Stimulated activated CD8-positive, alpha-beta memory T cell treated with anti-CD3 and anti-CD28 coated beads, Interleukin-15, amount 100 ng/mL, for 24 hours (primary cell): ENCODE measurements at places on chromosomes 6 and 20.

DNA sequence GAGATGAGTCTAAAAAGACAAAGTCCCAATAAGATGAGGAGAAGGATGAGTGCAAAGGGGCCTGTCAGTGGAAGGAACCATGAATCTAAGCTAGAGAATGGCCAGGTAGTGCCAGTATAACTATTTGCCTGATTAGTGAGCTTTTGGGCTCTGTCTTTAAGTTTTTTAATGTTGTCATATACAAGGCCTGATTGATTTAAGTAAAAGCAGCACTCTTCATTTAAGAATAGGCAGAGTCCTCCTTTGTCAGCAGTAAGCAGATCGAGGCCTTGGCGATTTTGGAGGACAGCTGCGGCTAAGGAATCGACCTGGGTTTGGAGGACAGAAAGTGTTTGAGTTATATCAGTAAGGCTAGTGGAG, 753.4 kb upstream of the ADGRB3 start:
- DNase-seq, result no peak

GRCh38 chr6:128259029-128259724, 261.2 kb downstream of the PTPRK start:
- DNase-seq, result no peak

GRCh38 chr6:112626468-112627082, 279.4 kb downstream of the RFPL4B start:
- DNase-seq, result no peak

DNA sequence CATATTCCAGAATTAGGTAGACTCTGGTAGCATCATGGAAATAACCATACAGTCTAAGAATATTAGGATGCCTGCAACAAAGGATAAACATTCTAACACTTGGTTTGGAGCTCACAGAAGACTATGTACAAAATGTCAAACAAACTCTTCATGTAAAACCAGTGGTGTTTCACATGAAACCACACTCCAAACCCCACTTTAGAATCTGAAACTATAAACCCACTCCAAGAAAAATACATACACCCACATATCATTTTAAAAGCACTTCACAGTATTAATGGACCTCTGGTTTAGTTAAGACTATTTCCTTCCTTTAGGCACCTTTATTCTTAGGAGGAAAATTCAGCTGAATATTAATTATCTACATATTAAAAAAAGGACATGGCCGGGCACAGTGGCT, 10.5 kb downstream of the AURKA start:
- no peak for DNase-seq

GRCh38 chr20:30485331-30486102, 771.9 kb upstream of the DEFB115 start:
- no peak for DNase-seq

DNA sequence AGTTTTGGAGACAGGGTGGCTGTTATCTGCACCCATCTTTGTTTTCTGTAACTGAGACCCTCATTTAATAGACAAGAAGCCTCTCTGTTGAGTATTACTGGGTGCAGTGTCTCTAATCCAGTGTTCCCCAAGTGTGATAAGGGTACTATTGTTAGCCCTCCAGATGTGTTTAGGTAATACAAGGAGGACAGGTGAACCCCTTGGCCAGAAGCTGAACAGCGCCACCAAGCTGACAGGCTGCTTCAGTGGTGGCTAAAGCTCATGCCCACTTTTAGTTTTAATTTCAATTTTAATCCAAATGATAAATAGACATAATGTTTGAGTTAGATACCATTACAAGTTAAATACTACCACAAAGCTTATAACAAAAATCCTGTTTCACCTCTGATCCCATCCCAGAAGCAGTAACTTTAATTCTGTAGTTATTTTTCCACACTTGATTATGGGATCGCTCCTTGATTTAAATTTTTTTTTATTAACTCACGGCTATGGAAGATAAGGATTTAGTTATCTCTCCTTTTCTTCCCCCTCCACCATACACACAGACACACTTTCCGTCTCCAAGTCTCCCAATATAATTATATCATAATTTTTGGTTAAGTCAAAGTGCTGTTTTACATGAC, 8.4 kb upstream of the STK35 start:
- DNase-seq, result no peak

GRCh38 chr20:37295001-37295400, 5.5 kb downstream of the MANBAL start:
- no peak for DNase-seq

- DNase-seq, result no peak
These were observed 8.0 kb upstream of the SIM1 start for GRCh38 chr6:100472674-100473073.

DNA sequence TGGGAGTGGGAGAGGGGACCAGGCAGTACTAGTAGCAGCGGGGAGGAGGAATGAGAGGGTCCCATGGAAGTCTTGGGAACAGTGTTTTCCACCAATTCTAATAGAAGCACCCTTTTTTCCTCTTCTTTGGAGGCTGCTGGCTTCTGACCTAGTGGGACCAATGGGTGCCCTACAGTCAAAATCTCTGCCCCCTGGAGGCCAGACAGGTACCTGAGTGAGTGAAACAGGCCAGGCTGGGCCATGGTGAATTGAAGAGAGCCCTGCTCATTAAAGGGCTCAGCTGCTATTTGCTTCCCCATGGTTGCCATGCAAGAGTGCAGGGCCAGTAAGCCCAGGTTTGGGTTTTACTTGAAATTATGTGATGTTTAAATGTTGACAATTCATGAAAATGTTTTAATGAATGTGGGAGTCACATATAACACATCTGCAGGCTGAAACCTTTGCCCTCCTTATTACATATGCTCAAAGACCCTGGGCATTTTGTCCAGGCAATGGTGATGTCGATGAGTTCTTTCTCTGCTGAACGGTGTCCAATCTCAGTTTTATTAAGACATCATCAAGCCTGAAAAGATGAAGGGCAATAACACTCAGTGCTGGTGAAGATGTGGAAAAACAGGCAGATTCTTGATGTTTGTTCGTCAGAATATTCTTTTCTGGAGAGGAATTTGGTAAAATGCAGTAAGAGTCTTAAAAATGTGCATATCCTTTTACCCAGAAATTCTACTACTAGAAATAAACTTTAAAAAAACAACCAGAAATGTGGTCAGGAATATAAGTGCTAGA, 42.3 kb upstream of the OCSTAMP start:
- DNase-seq, result no peak

- no peak for DNase-seq
These were observed 51.5 kb downstream of the PTPRT start for GRCh38 chr20:43138061-43138770.

DNA sequence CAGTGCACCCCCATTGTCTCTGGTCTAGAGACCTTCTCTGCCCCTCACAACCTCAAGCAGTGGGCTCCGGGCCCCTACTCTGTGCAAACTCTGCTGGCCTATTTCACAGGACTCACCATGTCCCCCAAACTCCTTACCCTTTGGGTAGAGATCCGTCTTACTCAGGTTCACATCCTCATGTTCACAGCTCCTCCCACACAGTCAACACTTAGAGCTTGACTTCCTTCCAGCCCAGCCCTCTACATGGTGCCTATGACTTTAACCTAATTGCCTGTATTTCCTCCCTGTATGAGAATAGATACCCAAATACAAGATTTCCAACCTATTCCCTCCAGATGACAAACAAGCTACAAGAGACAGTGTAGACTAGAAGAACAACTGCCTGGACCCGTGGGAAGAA, 528.6 kb upstream of the JARID2 start:
- DNase-seq, result no peak

DNA sequence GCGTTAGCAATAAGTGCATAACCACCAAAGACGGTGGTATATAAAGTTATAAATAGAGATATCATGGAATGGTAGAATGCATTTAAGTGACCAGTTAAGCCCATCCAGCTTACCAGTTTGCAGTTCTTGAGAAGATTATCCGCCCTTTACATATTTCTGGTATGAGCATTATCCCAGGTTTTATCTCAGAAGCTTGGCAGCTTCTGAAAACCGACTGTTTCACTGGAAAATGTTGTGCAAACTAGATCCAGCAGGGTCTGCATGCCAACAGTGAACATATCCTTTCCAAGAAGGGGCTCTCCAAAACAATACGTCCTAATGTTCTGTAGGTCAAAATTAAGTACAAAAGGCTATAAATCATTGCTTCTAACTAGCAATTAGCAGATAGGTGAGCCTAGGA, 29.5 kb upstream of the SHLD1 start:
- DNase-seq, result no peak

DNA sequence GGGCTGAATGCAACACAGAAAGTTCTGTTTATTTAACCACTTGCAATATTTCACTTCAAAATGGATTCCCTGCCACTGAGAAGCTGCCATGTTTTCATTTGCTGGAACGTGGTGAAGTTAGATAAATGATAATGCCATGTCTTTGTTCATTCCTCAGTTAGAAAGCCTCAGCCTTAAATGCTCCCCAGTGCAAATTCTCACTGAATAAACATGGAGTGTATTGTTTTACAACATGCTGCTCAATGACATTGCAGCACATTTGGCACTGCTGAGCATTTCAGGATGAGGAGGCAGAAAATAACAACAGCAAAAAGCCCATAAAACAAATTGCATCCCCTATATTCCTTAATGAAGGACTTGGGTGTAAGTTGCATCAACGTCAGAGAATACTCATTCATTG, 913.8 kb upstream of the FLRT3 start:
- no peak for DNase-seq

GRCh38 chr20:43844778-43845614, 69.7 kb upstream of the TOX2 start:
- DNase-seq, result no peak

GRCh38 chr20:57818418-57819181, 108.8 kb upstream of the PMEPA1 start:
- DNase-seq, result no peak

- DNase-seq, result no peak
These were observed 427.3 kb downstream of the KIF16B start for GRCh38 chr20:16145919-16146318.

- DNase-seq, result no peak
These were observed 36.9 kb downstream of the ARHGAP18 start for GRCh38 chr6:129672881-129673631.

- DNase-seq, result no peak
These were observed 66.7 kb upstream of the NFATC2 start for GRCh38 chr20:51609251-51609650.

DNA sequence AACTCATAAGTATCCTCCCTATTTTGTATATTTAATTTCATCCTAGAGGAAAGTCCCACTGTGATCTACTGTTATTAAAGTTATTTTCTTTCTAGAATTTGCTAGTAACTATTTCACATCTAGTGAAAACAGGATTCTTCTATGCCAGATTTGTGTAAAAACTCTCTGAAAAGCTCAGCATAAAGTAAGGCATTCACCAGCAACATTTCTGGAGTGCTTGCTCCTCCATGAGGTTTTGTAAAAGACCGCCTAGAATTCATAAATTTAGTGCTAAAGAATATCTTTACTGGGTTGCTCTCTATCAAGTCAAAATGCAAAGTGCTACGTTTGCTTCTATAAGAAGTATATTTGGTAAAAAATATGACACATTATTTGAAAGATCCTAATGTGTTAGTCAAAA, 173.5 kb upstream of the IRAK1BP1 start:
- no peak for DNase-seq

- no peak for DNase-seq
These were observed 75.1 kb upstream of the AFDN start for GRCh38 chr6:167751579-167752115.

GRCh38 chr20:41234546-41234945, 83.0 kb downstream of the ZHX3 start:
- no peak for DNase-seq

DNA sequence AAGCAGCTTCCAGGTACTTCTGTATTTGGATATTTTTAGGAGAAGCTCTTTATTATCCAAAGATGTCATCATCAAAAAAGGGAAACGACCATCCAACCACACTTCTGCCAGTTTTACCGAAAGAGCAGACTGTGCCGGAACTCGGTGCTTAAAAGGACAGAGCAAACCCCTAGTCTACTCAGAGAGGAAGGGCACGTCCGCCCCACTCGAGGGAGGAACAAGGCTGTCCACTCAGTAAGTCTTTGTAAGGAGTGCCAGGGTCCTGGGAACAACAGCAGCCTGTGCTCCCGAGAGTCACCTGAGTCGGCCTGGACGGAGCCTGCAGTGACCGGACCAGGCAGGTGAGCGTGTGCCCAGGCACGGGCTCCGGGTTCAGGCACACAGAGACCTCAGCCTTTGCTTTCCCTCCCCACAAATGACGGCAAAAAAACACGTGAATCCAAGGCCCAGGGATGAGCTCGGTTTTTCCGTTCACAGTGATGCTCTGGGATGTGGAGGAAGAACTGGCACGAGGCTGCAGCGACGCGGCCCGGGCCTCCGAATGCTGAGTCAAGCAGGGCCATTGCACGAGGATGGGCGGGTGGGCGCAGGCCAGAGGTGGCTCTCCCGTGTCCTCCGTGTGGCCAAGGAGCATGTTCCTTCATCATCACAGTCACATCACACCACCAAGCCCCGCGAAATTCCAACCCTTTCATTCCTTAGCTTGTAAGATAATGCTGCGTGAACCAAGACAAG, 17.4 kb upstream of the SLCO4A1 start:
- no peak for DNase-seq

GRCh38 chr6:53103993-53104675, 38.9 kb downstream of the FBXO9 start:
- no peak for DNase-seq

- no peak for DNase-seq
These were observed 504.4 kb downstream of the BCKDHB start for GRCh38 chr6:80610846-80611245.

DNA sequence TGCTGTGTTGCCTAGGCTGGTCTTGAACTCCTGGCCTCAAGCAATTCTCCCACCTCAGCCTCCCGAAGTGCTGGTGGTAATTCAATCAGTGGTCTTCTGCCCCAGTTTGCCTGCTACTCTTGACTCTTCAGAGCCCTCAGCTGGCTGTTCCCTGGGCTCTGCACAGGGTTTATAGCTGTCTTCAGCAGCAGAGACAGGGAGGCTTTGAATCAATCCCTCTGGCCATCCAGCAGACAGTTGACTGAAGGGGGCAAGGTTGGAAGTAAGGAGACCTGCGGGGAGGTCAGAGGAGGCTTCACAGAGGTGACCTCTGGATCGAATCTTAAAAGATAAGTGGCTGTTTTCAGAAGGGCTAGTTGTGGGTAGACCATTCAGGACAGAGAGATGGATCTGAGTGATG, 26.0 kb upstream of the KIF3B start:
- no peak for DNase-seq

DNA sequence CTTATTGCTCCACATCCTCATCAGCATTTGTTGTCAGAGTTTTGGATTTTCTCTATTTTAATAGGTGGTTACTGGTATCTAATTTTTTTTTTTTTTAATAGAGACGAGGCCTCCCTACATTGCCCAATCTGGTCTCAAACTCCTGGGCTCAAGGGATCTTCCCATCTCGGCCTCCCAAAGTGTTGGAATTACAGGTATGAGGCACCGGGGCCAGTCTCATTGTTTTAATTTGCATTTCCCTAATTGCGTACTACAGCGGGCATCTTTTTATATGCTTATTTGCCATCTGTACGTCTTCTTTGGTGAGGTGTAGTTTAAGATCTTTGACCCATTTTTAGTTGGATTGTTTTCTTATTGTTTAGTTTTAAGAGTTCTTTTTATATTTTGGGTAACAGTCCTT, 210.4 kb upstream of the SULF2 start:
- DNase-seq, result no peak

- no peak for DNase-seq
These were observed 27.4 kb upstream of the CCN2 start for GRCh38 chr6:131978522-131978921.
